ENCODE measurements at places on chromosomes 2 and 18. TPM values are rescaled to one million over a fixed set of nuclear protein-coding genes. Genes with fewer than 3 reads are reported as not detected.

- DNase-seq, result no peak
Observed at GRCh38 chr2:118737684-118738083, 109.8 kb downstream of the EN1 start.

DNA sequence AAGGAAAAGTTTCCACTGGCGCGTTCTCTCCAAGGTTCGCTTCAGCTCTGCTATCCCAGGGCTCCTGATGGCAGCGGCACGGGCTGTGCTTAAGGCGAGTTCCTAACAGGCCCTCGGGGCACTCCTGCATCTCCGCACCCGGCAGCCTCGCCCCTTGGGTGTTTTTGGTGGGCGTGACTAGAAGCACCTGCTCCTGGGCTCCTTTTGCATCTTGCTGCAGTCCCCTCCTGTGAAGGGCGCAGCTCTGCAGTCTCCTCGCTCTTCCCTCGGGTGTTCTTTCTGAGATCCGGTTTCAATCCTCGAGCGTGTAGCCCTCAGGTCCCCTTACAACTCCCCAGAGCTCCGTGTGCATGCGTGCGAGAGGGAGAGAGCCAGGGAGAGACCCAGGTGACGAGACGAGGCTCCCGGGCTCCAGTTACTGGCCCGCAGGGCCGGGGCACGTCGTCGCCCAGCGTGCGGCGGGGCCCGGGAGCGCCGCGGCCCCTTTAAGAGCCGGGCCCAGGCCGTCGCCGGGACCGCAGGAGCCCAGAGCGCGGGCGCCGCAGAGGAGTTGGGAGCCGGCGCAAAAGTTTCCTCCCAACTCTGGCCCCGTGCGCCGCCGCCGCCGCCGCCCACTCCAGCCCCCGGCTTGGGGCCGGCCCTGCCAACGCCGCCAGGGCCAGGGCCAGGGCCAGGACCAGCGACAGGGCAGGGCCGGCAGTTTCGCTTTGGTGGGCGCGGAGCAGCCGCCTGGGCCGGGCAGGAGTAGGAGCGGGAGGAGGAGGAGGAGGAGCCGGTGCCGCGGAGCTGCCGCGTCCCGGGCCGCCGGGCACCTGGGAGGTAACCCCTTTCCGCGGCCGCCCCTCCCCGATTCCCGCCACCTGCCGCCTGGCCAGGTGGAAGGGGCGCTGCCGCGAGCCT lies at the start of gene PARD3B:
PARD3B (plus strand) TSS at position 515 of the 900 bp plus-strand sequence. CDS start 525 bp downstream, outside the sequence.
- DNase-seq, result peak; percentile 49

DNA sequence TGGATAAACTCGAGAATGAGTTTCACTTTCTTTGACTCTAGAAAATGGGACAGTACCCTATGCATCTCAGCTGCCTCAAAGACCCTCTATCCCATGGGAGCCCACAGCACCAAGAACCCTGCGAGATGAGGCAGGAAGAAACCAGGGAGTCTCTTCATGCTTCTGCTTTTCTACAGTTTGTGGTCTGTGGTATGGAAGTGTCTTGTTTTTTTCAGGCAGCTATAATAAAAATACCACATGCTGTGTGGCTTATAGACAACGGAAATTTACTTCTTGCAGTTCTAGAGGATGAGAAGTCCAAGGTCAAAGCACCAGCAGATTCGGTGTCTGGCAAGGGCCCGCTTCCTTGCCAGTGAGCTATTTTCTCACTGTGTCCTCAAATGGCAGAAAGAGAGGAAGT lies 257.9 kb downstream of the SUCLG1 start:
- no peak for DNase-seq

- DNase-seq, result no peak
Observed at GRCh38 chr2:171393487-171393886, 40.3 kb downstream of the METTL8 start.

DNA sequence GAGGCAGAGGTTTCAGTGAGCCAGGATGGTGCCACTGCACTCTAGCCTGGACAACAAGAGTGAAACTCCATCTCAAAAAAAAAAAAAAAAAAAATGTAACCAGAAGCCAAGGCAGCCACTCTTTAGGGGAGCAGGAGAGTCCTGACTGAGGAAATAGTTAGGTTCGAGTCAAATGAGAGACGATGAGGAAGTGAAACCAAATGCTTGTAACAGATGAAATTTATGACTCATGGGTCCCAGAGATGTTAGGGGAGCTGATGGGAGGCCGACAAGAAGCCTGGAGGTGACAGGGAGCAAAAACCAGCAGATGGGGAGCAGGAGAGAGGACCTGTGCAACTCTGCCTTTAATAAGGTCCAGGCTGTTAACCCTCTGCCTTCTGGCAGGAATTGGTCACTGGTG lies 756.1 kb upstream of the DDX18 start:
- DNase-seq, result no peak

The MCFD2 gene
- 24.4 TPM for polyA plus RNA-seq

The CCDC102B gene
- 3.0 TPM for polyA plus RNA-seq

The AQP12B gene
- polyA plus RNA-seq, result 0.19 TPM

The C1QL2 gene
- 5.2 TPM for polyA plus RNA-seq
